Hepatic stellate cell (primary cell): ENCODE measurements at places on chromosomes 4 and X.

GRCh38 chrX:118588715-118589114 is 93.1 kb downstream of the DOCK11 start:
- DNase-seq: no peak

DNA sequence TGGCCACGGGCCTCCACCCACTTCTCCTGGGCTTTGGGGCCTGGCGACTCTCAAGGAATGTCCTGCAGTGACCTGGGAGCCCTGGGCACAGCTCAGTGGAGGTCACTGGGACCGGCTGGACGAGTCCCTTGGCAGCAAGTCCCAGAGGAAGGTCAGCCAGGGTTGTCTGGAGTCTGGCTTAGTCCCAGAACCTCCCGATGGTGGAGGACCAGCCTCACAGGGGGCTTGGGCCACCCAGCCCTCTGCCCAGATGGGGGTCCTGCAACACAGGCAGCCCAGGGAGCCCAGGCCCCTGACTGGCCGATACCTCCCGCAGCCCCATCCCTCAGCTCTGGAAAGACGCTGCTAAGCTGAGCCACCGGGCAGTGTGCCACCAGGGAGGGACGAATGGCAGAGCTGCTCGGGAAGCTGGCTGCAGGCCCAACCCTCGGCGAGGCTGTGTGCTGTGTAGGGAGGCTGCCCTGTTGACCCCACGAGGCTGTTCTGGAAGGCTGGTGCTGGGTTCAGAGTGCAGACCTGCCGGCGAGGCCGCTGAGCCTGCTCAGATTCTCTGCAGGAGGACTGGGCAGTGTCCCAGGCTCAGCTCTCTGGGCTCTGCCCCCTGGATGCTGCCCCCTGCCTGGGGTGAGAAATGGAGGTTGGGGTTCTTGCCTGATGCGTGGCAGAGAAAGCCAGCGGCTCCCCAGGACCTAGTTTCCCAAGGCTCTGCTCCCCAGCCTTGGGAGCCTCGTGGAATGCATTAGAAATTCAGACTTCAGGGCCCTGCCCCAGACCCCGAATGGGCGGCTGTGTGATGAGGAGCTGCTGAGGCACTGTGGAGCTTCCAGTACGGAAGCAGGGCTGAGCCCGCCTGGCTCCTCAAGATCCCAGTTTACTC is 61.7 kb downstream of the ADRA2C start:
- peak; percentile 77 for DNase-seq

DNA sequence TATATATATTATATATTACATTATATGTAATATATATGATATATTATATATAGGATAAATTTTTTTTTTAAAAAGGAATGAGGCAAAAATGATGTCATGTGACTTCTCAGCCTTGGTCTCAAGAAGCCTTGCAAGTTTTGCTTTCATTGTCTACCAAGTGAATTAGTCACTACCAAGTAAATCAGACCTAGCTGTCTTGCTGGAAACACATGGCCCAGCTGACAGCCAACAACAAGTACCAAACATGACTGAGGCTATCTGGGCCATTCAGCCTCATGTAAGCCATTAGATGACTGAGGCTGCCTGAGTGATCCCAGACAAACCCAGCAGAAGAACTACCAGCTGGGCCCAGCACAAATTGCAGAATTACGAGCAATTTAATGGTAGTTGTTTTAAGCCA is 44.9 kb downstream of the HAND2 start:
- no peak for DNase-seq

- no peak for DNase-seq
Observed at GRCh38 chrX:129759576-129760061, 20.1 kb upstream of the SASH3 start.

DNA sequence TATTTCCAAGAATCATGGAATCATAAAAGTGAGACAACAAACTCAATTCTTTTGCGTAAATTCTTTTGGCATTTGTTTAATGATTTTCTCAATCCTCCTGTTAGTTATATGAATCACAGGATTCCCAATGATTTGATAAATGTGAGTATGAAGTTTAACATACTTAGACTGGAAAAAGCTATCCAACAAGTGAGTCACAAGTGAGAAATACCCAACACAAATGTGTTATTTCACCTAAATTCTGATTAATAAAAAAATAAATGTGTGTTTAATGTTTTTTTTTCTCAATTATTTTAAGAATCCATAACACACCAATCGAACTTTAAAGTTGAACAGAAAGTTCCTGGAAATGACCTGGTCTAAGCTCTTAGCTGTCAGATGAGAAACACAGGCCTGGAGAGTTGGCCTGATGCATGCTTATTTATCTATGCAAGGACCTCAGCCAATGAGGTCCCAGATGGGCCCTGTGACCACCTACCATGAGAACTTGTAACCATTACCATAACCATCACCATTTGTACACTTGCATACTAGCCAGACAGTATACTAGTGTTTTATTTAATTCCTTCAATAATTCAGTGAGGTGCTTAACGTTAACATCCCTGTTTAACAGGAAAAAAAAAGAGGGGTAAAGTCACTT is 386.7 kb downstream of the SPRY1 start:
- DNase-seq: no peak

- DNase-seq: no peak
Observed at GRCh38 chr4:84699001-84699671, 116.2 kb downstream of the CDS1 start.

DNA sequence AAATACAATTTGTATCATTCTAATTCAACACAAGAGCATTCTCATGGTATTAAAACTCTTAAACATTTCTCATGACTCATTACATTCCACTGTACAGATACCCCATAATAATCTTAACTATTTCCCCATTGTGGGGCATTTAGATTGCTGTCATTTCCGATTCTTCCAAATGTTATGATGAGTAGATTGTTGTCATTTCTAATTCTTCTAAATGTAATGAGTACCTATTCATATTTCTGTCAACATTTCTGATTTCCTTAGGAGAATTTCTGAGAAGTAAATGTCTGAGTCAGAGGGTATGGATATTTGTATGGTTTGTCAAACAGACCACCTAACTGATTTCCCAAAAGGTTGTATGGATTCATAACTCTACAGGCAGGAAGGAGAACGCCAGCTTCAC is 8.3 kb downstream of the S100G start:
- peak; percentile 40 for DNase-seq

DNA sequence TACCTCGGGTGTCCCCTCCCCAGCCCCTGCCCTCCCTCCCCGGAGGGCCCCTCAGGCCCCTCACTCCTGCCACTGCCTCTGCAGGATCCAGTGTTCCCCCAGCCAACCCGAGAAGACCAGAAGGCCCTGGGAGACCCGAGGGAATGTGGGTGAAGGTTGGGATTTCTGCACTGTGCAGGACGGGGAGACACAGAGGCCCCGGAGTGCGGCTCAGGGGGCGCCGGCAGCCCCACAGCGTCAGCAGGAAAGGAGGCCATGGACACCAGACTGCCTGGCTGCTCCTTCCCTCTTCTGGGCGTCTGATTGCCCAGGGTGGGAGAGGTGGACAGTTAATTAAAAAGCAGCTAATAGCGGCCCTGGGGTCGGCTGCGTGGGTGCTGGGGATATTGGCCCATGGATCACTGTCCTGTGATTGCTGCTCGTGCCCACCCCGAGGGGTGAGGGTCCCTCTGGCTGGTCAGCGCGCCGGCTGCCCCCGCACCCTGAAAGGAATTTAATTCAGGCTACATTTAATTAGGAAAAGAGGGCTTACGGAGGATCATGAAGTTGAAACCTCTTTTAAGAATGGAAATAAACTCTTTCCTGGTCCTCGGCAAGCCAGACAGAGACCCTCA is 57.8 kb upstream of the NKX1-1 start:
- DNase-seq: no peak

DNA sequence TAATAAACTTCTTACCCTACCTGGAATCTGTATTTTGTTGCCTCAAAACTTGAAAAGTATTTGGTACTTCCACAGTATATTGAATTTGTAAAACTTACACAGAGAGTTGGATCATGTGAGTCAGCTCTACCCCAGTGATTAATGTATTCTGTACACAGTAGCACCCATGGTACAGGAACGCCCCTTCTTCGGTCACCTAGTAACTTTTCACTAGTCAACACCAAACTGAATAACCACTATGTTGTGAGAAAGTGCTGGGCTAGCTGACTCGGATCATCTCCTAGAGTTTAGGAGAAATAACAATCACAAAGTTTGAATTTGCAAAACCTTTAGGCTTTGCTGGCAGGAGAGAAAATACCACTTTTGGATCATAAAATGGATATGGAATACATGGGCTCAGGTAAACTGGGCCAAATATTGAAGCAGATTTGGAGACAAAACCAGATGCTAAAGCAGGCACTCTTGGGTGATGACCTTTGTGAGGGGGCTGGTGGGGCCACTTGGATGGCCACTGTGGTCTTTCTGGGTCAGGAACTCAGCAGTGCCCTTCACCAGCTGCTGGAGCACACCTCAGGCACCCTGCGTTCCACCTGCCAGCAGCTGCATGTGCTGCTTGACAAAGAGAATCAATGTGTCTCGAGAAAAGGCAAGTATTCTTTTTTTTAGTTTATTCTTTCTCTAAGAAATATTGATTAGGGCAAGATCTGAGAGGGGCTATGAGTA is at the start of gene DTHD1:
Gene DTHD1 (plus strand): TSS at position 233 of the 723 bp plus-strand sequence. CDS start 143 bp downstream, at position 376.
- DNase-seq: no peak

- DNase-seq: no peak
Observed at GRCh38 chr4:25070545-25070944, 39.8 kb upstream of the LGI2 start.

DNA sequence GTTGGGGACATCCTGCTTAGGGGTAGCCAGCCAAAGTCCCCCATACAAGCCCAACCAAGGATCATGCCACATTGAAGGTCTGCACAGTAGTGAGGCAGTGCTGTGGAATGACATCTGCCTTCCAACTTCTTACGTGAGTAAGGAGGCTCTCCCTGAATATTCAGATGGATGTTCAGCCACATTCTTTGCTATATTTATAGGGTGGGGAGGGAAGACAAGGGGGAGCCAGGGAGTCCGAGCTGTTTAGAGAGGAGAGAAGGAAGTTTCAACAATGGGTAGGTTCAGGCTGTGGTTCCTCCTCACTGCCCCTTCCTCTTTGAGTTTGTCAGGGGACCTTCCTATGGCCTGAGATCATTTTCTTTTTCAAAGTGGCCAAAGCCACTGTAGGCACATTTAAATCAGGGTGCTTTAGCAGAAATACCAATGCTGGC is 29.8 kb downstream of the MSN start:
- DNase-seq: peak; percentile 25

- DNase-seq: no peak
Observed at GRCh38 chr4:110122201-110122600, 76.2 kb downstream of the ELOVL6 start.

DNA sequence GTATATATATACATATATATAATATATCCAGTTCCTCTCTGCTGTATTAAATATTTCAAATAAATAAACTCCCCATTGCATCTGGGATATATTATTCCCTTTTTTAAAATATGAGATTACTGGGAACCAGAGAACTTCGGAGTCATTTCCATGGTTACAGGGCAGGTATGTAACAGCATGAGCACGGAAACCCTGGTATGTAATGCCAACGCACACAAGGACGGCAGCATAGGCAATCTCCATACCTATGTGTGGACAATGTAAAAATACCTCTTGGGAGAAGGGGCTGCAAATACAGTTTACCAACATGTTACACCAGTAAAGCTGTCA is 62.8 kb downstream of the NUDT10 start:
- DNase-seq: no peak

- no peak for DNase-seq
Observed at GRCh38 chr4:143397335-143397734, 60.7 kb downstream of the GAB1 start.

- no peak for DNase-seq
Observed at GRCh38 chr4:40199999-40200874, 3.4 kb downstream of the RHOH start.

DNA sequence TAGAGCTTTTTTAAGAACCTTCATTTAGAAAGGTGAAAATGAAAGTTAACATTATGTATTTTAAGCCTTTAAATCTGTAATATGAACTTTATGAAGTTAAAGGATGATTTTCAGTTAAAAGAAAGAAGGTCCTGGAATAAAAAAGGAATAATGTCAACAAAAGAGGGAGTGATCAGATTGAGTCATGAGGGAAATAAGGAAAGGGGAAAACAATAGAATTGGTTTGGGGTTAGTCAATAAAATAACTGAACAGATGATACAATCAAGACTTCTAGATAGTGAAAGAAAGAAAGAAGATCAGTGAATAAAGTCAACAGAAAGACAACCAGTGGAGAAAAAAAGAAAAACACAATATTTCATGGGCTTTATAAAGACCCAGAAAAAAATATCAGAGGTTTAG is 291.6 kb upstream of the ARSJ start:
- DNase-seq: no peak

- no peak for DNase-seq
Observed at GRCh38 chr4:40311811-40312346, 23.3 kb upstream of the CHRNA9 start.

DNA sequence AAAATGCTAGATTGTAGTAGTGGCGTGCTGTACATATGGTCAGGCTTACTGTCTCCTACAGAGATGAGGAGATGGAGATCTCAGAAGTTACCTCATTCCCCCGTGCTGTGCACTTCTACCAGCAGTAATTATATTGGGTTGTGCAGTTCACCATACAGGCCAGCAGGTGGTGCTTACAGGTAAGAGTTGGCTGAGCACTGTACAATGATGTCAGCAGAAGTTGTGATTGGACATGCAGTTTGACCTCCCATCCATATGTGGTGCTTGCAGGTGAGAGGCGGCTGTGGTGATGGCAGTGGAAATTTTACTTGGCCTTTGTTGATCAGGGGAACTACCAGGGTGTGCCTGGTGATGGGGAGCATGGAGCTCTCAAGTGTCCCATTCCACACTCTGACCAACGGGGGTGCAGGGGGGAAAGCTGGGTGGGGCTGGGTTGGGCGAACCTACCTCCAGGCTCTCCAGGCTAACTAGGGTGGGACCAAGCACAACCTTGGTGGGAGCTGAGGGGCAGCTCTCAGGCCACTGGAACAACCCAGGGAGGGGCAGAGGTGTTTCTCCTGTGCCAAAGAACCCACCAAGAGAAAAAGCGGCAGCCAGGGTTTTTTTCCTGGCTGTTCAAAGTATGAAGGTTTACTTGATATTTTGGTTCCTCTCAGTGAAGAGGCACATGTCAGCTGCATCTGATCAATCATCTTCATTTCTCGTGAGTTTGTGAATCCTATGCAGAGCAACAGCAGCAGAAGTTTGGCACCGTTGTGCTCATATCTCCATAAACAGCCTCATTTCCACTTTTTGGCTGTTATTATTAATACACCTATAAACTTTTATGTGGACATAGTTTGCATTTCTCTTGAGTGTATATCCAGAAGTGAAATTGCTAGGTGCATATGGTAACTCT is 73.8 kb upstream of the FREM3 start:
- DNase-seq: peak; percentile 3

GRCh38 chr4:20683766-20684165 is 16.5 kb upstream of the PACRGL start:
- no peak for DNase-seq

- DNase-seq: no peak
Observed at GRCh38 chrX:37347420-37347819, 1.7 kb upstream of the PRRG1 start.
